ENCODE measurements at places on chromosomes 11 and 22. TPM values are rescaled to one million over a fixed set of nuclear protein-coding genes. Genes with fewer than 3 reads are reported as not detected.

DNA sequence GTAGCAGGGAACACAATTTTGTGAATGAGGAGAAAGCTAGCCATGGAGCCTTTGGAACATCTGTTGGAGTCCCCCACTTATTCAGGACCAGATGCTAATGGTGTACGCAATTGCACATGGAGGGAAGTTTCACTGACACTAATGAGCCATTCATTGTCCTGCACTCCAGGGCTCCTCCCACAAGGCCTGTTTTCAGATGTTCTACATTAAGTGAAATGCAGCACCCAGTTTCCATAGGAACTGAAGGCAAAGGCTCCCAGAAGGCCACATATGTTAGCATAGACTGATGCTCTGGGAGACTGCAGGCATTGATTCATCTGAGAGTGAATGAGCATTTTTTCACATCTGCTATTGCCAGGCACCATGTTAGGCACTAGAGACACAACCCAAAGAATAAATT lies 399.5 kb downstream of the ETS1 start:
- DNase-seq = no peak

TNRC6B gene
- total RNA-seq = 155 TPM

DNA sequence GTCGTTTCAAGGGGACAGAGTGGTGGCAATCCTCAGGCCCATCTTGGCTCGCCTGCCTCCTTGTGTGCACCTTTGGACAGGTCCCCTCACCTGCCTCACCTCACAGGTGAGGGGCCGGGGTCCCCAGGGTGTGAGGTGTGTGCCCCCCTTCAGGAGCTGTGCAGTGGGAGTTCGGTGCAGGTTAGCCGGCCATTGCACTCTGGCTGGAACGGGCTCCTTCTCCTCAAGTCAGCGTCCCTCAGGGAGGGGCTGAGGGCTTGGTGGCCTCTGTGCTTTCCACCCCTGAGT lies 269.1 kb downstream of the TBC1D22A start:
- DNase-seq = no peak

KRTAP5-7 gene
- total RNA-seq = not detected

RAPSN gene
- total RNA-seq = 1.7 TPM

DNA sequence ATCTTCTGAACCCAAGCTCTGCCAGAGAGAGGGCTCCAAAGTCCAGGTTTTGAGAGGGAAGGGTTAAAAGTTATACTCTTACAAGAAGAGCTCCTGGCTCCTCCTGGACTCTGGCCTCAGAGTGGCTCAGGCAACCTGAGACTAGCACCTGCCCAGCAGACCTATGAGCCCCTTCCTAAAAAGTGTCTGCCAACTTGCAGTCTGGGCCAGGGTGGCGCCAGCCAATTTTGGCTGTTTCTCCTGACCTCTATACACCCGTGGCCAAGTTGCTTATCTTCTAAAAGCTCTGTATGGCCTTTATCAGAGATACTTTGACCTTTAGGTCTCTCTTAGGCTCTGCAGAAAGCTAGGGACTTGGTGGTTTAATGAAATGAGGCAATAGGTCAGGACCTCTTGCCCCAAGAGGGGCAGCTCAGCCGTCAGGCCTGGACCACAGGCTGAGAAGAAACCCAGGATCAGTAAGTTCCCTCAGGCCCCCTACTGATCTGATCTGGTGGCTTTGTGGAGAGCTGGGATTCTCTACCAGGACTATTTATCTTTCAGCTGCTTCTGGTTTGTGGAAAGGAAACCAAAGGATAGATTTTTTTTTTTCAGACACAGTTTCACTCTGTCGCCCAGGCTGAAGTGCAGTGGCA lies 10.3 kb upstream of the UCP3 start:
- DNase-seq = no peak

DNA sequence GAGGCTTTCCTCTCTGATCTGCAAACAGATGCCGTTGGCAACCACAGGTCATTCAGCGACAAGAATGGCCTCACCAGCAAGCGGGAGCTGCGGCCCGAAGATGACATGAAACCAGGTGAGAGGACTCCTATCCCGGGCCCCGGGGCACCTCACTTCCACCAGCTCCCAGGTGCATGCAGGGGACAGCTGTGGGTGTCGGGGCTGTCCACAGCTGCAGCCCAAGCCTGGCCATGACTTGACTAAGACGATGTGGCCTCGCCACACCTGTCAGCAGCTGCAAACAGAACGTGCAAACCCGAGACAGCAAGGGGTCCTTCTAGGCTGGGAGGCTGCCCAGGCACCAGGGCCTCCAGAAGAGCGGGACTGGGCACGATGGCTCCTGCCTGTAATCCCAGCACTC lies 3.6 kb downstream of the GAL start:
- no peak for DNase-seq

PSMC3 gene
- total RNA-seq = 59.6 TPM

GRCh38 chr11:27129686-27130085 lies 89.1 kb downstream of the BBOX1 start:
- no peak for DNase-seq

ISX gene
- total RNA-seq = not detected

SCGB1D1 gene
- total RNA-seq = not detected

DNA sequence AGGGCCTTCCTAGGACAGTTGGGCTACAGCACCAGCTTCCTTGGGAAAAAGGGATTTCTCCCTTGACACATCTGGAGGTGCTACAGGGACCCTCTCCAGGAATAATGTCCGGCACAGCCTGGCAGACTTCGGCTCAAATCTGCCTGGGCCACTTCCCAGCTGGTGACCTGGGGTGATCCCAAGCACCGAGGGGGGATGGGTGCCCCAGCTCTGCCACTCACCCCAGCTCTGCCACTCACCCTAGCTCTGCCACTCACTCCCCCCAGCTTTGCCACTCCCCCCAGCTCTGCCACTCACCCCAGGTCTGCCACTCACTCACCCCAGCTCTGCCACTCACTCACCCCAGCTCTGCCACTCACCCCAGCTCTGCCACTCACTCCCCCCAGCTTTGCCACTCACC lies 9.9 kb downstream of the OSBPL5 start:
- DNase-seq = no peak

DNA sequence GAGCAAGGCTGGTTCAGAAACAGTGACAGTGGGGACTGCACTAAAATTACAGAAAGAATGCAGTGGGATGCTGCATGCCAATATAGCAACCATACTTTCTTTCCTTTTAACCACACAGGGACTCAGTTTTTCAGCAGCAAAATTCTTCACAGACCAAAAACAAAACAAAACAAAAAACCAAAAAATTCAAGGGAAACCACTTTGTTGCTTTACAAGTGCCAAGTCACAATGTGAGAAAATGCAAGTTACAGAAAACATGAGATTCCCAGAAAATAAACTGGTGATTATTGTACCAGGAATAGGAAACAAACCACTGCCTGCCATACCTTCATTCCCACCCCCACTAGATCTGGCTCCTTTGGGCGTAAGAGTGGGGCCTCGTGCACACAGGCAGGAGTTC lies 52.6 kb downstream of the TENM4 start:
- no peak for DNase-seq

Data from CD4-positive, alpha-beta memory T cell (primary cell).